Midbrain (tissue), 1 donor: ENCODE measurements at places on chromosomes 11 and 22.

GRCh38 chr22:21041937-21042336 lies 3.8 kb upstream of the LRRC74B start:
- no peak for DNase-seq

- no peak for DNase-seq
Observed at GRCh38 chr11:94866936-94867795, 99.0 kb downstream of the AMOTL1 start.

DNA sequence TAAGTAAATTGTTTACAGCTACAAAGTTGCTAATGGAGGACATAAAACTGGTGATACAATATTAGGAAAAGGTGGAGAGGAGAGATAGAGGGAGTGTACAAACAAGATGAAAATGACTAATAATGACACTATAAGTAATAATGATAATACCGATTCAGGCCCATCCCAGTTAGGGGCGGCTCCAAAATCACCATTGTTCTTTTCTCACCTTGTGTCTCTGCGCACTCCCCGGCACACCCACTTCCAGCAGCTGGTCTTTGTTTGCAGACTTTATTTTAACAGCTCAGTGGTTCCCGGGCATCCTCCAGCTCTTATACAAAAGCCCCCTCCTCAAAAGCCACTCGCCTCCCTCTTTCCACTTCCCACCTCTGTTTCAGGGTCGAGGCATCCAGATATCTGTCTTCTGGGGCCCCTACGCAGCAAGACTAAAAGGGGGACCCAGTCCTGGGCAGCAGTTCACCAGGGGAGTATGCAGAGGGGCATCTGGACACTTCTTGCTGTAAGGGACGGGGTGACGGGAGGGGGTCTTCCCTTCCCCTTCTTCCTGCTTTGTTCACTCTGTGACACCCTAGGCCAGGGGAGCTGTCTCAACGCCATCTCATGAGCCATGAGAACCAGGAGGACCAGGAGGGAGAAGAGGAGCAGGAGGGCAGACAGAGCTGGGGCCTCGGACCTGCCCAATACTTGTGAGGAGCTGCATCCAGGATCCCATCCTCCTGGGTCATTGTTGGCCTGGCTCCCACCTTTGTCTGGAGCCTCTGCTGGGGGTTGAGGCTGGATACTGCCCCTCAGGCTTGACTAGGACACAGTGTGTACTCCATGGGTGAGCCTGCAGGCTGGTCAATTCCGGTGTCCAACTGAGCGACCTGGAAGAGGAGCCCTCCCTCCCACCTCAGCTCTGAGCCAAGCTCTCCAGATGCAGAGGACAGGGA lies 2.7 kb downstream of the APOL2 start:
- DNase-seq: no peak

DNA sequence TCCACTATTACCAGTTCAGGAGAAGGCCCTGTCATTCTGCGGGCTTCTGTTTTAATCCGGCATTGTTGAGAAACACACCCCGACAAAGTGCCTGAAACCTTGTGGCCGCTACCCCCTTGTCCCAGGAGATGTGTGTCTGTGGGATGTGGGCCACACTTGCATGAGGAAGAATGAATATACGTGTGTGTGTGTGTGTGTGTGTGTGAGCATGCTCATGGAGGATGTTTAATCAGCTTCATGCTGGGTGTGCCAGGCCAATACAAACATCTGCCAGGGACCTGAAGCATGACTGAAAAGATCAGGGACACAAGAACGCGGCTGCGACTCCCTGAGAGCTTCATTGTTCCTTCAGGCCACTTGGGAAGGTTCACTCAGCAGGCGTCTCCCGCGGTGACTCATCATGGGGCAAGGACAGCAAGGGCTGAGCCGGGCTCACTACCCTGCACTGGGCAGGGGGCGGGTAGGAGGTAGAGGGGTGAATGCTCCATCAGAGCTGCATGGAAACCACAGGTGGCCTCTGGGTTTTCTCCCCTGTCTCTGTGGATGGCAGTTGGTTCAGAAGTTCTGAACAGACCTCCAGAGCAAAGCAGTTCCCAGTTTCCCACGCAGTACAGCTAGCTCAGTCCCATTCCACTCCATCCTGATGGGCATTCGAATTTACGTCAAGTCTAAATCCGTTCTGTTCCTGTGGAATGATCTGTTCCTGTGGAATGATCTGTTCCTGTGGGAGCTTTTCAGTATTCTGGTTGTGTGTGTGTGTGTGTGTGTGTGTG lies 7.0 kb upstream of the MALAT1 start:
- no peak for DNase-seq

- peak; percentile 22 for DNase-seq
Observed at GRCh38 chr22:50268655-50269113, 1.5 kb downstream of the MAPK11 start.

DNA sequence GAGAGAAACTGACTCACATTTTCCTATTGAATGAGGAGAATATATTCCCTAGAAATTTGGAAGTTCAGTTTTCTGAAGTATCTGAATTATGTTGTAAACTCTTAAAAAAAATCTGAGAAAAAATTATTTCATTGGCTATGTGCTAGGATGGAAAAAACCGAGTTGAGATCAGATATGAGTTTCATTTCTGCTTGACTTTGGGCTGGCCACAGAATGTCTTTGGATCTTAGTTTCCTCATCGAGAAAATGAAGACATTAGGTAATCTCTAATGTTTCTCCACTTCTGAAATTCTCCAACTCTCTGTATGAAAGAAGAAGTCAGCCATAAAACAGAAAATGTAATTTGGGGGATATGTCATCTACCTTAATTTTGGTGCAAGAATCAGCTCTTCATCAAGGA lies 28.8 kb downstream of the SLN start:
- no peak for DNase-seq

DNA sequence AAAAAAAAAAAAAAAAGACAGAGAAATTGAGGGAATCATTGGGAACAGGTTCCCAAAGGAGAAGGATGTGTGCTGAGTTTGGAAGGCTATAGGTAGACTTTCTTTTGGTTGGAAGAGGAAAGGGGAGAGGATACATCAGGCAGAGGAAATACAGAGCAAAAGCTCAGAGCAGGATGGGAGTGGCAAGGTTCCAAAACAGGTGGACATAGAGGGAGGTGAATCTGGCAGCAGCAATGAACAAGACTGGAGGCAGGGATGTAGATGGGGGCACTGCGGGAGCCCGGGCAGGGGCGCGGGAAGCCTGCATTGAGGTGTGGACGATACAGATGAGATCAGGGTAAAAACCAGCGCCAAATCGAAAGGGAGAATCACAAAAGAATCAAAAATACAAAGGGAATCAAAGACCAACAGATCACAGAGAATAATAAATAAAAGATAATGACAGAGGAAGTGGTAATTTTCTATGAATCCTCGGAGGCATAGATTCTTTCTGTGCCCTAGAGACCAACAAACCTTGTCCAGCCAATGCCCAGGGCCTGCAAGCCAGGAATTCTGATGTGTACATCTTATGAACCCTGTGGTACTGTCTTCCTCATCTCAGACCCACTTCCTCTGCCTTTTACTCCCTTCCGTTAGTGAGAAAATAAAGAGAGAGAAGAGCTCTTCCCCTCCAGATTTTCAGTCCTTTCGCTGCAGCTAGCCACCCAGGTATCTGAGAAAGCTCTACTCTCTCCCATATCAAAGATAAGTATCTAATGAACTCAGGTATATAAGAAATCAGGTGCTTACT lies 70.3 kb downstream of the SLC1A2 start:
- no peak for DNase-seq

DNA sequence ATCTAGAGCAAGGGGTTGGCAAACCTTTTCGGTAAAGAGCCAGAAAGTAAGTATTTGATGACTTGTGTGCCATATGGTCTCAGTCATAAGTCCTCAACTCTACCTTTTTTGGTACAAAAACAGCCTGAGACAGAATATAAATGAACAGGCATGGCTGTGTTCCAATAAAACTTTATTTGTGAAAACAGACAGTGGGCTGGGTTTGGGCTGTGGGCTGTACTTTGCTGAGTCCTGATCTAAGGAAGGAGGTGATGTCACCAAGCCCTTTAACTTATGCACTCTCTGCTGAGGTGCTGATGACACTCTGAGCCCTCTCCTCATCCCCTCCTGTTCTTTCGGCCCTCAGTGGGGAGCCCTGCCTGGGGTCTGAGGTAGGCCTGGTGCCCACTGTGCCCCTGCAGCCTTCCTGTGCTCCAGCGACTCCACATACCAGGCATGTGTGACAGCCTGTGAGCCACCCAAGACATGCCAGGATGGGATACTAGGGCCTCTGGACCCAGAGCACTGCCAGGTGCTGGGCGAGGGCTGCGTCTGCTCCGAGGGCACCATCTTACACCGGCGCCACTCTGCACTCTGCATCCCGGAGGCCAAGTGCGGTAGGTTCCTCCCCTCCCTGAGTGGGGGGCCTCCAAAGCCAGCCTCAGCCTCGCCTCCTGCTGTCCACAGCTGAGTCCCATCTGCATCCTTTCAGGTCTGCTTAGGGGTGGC lies 85.9 kb upstream of the MYOD1 start:
- no peak for DNase-seq

- no peak for DNase-seq
Observed at GRCh38 chr11:65592858-65593517, 2.6 kb downstream of the KCNK7 start.

- no peak for DNase-seq
Observed at GRCh38 chr11:92644595-92645445, 324.6 kb upstream of the MTNR1B start.

GRCh38 chr11:112961146-112961668 lies at the start of gene NCAM1:
NCAM1 (plus strand) TSS chr11:112961420.
- peak; percentile 90 for DNase-seq

DNA sequence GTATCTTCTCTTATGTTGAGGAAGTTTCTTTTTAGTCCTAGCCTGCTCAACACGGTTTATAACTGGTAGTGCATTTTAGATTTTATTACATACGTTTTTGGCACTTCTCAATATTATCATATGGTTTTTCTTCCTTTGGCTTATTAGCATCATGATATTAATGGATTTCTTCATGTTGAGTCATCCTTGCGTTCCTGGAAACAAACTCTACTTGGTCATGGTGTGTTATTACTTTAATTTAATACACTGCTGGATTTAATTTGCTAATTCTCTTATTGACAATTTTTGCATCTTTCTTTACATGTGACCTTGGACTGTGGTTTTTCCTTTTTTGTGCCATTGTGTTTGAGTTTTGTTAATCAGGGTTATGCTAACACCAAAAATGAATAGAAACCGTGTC lies 20.5 kb downstream of the IGF2 start:
- DNase-seq: no peak
